Femur (tissue), 1 donor: ENCODE measurements at places on chromosomes 1 and 21.

DNA sequence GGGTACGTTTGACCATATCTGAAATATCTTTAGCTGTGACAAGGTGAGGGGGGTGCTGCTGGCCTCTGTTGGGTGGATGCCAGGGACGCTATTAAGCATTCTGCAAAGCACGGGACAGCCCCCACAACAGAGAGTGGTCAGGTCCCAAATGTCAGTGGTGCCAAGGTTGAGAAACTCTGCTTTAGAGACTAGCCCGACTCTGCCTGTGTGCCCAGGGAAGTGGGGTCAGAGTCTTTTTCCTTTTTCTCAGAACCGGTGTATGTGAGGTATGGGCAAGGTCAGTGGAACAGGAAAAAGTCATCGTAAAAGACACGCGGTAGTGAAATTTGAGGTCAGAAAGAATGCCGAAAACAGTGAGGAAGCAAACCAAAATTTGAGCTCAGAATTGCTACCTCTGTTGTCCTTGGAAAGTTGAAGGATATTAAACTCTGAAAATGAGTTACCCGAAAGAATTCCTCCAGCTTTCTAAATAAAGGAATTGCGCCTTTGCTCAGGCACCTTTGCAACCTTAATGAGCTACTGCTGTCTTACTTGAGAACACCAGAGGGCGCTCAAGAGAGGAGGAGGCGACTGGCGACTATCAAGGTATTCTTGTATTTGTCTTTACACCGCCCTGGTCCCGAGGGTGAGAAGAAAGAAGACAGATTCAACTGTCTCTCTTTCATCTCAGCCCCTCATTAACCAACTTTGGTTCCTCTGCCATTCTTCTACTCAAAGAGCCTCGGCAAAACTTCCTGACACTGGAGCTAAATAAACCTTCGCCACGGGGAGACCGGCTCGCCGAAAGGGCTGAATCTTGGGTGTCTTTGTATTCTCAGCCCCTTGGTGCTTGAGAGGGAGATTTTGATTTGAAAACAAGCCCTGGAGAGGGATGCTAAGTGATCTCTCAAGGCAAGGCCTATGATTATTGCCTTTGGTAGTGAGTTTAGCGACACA, 85.4 kb upstream of the OLIG2 start:
- DNase-seq: peak; percentile 37

DNA sequence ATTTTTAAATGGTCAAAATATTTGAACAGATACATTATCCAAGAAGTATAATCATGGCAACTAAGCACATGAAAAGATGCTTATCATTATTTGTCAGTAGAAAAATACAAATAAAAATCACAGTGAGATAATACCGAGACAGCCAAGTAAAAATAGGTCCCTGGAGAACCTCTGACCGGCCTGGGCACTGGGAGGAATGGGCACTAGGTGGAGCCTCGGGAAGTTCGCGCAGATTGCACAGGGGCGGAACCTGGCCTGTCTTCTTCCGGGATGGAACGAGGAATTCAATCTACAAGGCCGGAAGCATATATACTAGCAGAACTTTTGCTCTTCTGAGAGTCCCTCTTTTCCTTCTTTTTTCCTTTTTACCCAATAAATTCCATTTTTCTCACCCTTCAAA, 148.5 kb upstream of the CHRM3 start:
- no peak for DNase-seq

DNA sequence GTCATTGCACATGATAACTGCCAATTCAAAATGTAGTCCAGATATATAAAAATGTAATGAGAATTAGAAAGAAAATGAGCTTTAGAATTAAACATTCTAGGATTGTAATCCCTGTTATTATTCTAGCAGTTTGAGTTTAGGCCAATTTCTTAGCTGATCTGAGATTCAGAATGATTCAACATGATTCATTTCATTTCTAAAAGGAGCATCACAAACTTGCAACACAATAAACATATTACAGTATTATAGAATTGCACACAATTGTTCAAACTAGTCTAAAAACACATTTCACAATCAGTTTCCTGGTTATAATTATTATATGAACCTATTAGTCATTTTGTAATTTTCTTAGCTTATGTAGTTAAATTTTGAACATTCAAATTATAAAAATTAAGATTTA, 43.3 kb upstream of the TSHB start:
- DNase-seq: no peak

DNA sequence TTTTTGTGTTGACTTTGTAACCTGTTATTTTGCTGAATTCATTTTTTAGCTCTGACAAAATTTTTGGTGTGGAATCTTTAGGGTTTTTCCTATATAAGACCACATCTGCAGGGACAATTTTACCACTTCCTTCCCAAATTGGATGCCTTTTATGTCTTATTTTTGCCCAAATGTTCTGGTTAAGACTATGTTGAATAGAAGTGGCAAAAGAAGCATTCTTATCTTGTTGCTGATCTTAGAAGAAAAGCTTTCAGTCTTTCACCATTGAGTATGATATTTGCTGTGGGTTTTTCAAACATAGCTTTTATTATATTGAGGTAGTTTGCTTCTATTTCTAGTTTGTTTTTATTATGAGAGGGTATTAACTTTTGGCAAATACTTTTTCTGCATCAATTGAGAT, 3.7 kb downstream of the CHIA start:
- no peak for DNase-seq

DNA sequence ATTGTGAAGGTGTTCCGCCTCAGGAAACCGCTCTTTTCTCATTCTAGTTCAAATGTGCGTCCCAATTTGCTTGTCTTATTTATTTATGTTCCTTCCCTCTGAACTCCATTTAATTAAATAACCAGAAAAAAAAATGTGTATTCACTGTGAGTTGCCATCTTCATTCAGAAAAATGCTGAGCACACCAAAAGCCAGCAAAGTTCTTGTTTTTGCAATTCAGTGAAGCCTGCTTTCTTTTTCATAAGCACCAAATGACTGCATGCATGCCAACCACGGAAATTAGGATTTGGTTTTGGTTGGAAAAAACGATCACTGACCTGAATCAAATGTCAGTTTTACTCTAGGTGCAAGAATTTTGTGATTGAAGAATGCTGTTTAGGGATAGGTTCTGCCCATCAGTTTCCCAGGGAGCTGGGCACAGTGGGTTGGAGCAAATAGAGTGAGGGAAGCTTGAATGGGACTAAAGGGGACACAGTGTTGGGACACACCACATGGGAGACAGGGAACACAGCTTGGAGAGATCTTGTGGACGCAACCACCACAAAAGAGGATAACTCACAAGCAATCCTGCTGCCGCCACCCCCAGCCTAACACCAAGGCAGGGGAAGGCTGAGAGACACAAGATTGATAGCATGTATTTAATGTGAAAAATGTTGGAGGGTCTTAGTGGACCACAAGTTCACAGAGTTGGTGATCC, 183.4 kb upstream of the GALNT2 start:
- DNase-seq: no peak

DNA sequence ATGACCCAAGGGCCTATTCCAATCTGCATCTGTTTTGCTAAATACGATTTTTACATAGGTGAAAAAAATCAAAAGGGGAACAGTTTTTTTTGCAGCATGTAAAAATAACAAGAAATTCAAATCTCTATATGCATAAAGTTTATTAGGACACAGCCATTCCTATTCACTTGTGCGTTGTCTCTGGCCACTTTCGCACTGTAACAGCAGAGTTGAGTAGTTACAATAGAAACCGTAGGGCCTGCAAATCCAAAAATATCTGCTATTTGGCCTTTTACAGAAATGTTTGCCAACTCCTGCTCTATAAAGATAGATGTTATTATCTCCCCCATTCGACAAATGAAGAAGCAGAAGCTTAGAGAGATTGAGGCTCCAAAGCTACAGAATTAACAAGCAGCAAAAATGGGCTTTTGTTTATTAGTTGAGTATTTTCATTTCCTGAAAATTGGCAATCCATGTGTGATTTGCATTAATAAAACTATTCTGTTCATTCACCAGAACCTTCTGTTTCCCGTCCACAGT, 5.5 kb downstream of the DYNLT5 start:
- no peak for DNase-seq

GRCh38 chr1:24941564-24941963, 11.5 kb upstream of the RUNX3 start:
- DNase-seq: no peak

DNA sequence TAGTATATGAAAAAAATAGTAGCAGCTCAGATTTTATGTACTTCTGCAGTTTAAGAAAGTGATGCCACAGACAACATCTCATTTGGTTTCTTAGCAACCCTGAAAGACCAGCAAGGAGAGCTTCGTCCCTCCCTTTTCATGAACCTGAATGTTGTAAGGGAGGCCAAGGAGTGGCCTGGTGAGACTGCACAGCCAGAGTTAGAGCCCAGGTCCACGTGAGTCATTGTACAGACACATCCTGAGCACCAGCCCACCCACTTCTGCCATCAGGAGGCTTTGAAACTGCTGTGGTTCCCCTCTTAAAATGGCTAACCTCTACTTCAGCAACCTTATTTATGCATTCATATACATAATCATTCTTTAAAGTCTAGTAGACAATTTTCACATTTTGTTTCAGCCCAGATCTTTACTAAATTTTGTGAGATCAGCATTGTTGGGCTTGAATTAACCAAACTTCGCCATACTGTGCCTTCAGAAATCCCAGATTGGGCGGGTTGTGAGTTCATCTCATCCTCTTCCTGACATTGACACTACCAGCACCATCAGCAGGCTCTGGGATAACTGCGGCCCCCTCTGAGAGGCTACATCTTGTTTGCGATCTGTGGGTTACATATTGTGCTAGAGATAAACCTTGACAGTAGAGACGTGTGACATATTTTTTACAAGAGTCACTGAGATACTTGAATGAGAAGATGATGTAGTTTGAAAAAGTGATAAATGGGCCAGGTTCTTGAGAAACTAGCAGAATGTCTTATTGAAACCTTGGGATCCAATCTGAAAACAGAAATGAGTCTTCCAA, 106.7 kb downstream of the CAMTA1 start:
- DNase-seq: no peak

- no peak for DNase-seq
Observed at GRCh38 chr1:76494807-76495206, 372.5 kb upstream of the ST6GALNAC5 start.

DNA sequence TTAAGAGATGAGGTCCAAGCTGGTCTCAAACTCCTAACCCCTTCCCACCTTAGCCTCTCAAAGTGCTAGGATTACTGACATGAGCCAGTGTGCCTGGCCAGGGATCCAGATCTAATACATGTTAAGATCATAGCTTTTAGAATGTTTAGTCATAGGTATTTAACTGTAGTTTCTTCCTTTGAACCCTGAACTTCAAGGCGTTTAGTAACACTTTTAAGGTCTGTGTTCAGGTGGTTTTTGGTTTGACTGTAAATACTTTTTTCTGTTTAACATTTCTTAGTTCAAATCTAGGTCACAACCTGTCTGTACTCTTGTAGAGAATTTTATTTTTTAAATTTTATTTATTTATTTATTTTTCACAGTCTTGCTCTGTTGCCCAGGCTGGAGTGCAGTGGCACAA, 28.1 kb downstream of the RAP1A start:
- no peak for DNase-seq

- peak; percentile 22 for DNase-seq
Observed at GRCh38 chr21:25329227-25329825, 278.0 kb downstream of the MRPL39 start.

GRCh38 chr1:235632506-235633401, 16.8 kb downstream of the GNG4 start:
- DNase-seq: no peak

DNA sequence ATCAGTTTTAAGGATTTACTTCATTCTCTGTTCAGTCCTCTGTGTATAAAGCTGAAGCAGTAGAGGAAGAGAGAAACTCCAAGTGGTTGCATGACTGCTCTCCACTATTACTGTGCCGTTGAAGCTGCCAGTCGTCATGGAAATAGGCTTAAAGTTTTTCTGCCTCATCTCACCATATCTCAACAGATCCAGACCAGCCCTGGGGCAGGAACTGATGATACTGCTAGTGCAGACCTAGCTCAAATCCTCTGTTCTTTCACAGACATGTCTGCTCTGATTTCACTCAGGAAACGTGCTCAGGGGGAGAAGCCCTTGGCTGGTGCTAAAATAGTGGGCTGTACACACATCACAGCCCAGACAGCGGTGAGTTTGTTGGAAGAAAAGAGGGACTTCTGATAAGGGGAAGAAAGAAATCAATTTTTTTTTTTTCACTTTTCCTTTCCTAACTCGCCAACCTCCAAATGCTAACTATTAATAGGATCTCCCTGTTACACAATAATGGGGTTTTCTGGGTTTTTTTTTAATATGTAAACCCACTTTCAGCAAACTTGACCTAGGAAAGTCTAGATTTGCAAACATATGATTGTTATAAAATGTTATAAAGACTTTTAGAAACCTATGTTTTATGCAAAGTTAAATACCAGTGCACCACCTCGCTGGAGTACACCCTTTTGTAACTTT, 22.2 kb upstream of the STRIP1 start:
- DNase-seq: no peak

- no peak for DNase-seq
Observed at GRCh38 chr1:147822292-147822691, 61.9 kb upstream of the GJA5 start.

DNA sequence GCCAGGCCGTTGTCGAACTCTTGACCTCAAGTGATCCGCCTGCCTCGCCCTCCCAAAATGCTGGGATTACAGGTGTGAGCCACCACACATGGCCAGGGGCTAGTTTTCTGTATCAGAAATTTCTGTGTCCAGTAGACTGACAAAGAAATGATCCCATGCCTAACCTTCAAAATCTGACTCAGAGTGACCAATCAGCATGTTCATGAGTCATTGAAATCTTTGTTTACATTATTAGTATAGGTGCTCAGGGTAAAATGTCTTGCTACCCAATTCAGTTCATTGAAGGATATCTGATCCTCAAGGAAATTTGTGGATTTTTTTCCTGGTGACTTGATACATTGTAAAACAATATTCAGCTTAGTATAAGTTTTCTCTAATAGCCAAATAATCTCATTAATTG, 11.0 kb upstream of the LDLRAD2 start:
- DNase-seq: no peak

GRCh38 chr1:109864930-109865612, 45.6 kb upstream of the CSF1 start:
- peak; percentile 61 for DNase-seq
